ENCODE measurements at places on chromosomes 7 and 10.

DNA sequence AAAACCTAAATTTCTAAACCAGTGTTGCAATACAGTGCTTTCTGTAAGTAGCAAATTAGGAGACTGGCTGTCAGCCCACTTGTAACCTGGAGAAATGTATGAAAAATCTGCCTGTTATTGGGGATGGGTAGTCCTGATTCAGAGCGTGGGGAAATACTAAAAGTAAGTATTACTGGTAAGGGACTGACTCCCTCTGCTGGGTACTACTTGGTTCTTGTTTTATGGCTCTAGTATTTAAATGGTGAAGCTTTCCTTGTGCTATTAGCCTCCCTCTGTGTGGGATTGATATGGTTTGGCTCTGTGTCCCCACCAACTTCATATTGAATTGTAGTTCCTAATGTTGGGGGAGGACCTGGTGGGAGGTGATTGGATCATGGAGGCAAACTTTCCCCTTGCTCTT is 886.1 kb downstream of the SORCS1 start:
- no peak for DNase-seq

- DNase-seq, result no peak
Observed at GRCh38 chr7:51344406-51345138, 28.0 kb upstream of the COBL start.

DNA sequence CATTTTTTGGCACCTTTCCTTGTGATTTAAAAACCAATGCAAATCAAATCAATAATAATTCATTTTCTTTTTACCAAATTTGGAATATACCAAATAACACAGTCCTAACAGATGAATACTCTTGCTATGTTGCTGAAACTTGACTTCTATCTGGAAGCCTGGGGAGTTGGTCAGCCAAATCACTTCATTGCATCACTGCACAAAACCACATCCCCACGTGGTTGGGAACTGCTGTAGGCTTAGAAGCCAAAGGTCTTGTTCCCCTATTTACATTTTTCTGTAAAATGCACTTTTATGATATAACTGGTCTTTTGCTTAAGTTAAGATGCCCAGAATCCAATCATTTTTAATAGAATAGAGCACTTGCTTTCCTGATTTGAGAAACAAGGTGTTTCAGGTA is 15.2 kb downstream of the GPR85 start:
- no peak for DNase-seq

DNA sequence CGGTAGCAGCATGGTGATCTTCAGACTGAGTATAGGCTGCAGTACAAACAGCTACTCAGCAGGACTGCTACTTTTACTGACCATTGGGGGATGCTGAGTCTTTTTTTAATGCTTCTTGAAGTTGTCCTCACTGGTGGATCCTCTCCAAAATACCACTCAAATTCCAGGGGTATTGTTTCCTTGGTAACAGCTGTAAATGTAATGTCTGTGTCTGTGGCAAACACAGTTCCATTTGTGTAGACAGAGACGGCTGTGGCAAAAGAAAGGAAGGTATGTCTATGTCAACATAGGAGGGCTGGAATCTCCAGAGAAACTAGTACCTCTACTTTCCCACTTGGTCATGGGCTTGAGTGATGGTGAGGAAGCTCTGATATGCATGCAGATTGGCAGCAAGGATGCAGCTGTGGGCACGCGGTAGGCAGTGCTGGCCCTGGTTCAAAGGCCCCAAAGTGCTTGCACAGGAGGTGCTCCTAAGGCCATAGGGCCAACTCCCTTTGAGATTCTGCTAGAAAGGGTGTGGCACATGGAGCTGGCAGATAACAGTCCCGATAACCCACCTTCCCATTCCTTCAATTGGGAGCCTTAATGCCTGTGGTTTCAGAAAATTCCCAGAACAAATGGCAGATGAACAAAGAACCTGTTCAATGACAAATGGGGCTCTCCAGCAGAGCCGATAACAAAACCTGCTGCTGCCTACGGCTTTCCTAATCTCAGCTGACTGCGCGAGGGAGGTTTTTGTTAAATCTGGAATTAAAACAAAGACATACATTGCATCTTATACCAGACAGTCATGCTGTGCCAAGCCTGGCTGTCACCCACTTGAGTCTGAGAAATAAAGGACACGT is 43.0 kb downstream of the PKD1L1 start:
- DNase-seq, result no peak

DNA sequence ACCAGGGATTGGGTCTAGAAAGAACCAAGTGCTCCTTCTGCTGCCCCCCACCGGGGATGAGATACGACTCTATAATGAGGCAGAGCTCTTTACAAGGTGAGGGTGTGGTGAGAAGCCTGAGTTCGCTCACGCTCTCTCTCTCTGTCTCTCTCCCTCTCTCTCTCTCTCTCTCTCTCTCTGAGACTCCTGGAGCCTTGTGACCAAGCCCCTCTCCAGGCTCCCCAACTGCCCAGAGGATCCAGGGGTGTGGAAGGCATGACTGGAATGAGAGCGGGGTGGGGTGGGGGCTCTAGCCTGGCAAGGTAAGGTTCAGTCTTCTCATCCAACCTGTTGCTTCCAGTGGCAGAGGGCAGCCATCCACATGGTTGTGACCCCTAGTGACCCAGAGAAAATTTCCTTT is 3.1 kb upstream of the PTF1A start:
- DNase-seq, result no peak

GRCh38 chr10:112827951-112828350 is 122.1 kb upstream of the TCF7L2 start:
- DNase-seq, result no peak

GRCh38 chr10:133412381-133412711 is 12.1 kb downstream of the SPRN start:
- no peak for DNase-seq

GRCh38 chr7:73852500-73852899 is 8.5 kb upstream of the TMEM270 start:
- DNase-seq, result no peak

DNA sequence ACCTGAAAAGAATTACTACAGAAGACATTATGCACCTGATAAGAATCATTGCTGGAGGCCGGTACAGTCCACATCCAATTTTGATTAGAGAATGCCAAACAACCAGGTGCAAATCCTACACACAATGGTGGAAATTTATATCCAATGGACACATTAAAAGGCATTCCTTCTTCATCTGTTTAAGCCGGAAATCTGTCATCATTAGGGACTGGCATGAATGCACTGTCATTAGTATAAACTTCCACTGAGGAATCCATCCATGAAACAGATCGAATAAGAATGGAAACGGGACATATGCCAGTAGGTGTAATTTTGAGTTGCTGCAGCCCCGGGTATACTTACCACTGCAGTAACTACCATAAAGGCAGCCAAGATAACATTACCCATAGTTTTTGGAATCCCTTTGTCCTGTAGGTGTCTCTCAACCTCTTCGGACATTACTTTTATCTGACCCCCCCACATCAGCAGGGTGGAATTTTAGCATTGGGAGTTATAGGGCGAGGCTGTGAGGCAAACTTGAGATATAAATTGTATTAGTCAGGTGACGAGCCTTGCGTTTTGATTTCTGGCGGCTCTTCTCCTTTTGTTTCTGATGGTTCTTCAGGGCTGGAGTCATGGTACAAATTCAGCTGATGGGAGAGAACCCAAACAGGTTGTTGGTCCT is 36.5 kb upstream of the AKR1C2 start:
- no peak for DNase-seq

DNA sequence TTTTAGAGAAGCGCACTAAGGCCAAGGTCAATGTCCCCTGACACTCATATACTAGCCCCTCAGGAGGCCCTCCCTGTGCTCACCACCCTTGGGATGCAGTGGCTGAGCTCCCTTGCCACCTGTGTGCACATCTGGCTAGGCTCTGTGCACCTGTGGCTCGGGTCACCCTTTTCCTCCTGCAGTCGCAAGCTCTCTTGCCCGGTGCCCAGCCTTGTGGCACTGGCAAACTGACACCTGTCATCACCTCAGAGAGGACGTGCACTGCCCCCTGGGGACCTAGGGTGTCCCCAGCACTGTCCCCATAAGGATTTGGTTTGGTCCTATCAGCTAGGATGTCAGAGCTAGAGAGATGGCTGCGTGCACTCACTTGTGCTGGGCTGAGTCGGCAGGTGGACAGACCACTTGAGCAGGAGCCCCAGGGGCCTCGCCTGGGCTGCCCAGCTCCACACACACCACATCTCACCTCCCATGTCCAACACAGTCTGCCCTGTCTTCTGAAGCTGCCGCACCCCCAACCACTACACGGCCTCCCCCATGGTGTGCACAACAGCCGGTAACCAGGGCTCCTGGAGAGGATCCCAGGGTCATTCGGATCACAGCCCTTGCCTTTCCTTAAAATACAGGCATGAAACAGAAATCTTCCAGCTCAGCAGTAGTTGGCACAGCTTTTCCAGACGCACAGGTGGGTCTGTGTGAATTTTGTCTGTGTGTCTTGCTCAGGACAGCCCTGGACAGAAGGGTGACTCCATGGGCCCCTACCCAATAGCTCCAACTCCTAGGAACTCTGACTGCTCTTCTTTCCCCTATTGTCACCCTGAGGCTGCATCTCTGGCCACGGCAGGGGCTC is 111.0 kb downstream of the GRID1 start:
- DNase-seq, result no peak

DNA sequence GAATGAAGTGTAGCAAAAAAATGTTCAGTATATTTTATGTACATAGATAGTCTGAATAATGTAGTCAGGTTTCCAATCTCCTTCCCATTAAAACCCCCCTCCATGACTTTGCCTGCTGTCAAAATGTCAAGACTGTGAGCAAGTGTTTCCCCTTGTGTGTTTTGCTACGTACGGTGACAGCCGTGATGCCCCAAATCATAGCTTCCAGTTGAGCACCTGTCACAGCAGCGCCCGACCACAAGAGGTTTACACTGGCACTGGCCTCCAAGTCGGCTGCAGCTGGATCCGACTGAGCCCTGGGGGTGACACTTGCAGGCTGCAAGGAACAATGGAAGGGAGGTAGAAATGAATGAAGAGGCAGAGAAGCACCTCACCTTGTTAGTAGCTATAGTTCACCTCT is 62.3 kb downstream of the LAMB4 start:
- DNase-seq, result no peak

- DNase-seq, result no peak
Observed at GRCh38 chr7:122553761-122554160, 145.2 kb downstream of the RNF133 start.

DNA sequence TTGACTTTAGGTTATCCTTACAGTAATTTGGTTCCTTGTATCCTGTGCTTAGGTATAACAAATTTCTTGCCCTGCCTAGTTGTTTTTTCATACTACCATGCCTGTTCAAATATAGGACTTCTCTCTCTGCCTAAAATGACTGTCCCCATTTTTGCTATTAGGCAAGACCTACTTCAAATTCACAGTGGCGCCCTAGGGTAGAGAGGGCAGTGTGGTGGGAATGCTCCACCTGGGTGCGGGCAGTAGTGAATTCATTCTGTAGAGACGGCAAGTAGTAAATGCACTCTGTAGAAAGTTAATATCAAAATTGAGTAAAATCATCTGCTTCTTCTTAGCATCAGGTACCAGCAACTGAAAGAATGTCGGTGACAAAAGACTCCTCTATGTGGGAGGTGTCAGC is 120.4 kb upstream of the RHOBTB1 start:
- no peak for DNase-seq
